ENCODE measurements at places on chromosomes 16 and 17. TPM values are rescaled to one million over a fixed set of nuclear protein-coding genes. Genes with fewer than 3 reads are reported as not detected.

Gene CYBA
- 649 TPM for polyA plus RNA-seq

Gene KIFC3
- polyA plus RNA-seq: 4.6 TPM

Gene CBX2
- 1.4 TPM for polyA plus RNA-seq

Gene AHSP
- 0.76 TPM for polyA plus RNA-seq

Gene HOXB2
- polyA plus RNA-seq: 8.2 TPM

Gene CCL17
- polyA plus RNA-seq: 2.8 TPM

Gene ZG16
- 0.07 TPM for polyA plus RNA-seq

Gene NDRG4
- polyA plus RNA-seq: 9.4 TPM

Gene GDPD1
- polyA plus RNA-seq: 0.68 TPM

DNA sequence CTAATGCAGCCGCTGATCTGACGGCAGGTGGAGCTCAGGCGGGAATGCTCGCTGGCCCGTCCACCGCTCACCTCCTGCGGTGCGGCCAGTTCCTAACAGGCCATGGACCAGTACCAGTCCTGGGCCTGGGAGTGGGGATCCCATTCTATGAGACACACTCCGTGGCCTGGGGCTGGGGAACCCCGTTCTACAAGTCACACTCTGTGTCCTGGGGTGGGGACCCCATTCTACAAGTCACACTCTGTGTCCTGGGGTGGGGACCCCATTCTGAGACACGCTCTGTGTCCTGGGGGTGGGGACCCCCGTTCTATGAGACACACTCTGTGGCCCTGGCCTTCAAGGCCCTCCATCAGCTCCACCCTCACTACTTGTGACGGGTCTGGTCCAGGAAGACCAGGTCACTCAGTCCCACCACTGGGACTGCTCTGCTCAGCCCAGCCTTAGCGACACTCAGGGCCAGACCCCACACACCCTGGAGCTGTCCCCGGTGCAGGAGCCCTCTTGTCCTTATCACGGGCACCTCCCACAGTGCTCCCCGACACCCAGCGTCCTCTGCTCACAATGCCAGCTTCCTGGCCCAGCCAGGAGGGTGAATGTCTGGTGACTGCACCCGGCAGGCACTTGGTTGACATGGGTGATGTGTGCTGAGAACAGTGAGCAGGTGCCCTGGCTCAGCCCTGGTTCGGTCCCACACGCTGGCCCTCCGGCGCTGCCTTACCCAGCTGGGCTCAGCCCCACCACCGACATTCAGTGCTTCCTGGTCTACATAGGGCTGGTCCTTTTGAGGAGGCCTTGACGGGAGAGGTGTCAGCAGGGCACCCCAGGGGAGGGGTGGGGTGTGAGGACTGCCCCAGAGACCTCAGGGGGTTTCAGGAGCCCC, 89.1 kb downstream of the TBC1D16 start:
- H3K36me3 ChIP-seq: no peaks in the 10 kb centered on the region
- no peak overlapping the region for H3K27ac ChIP-seq
- H3K27me3 ChIP-seq: no peaks in the 10 kb centered on the region
- peak; percentile 56 for DNase-seq
- no peak overlapping the region for H3K4me3 ChIP-seq
- H3K4me1 ChIP-seq: peaks cover 10% of the 10 kb centered on the region

GRCh38 chr16:89999831-90000574, 19.3 kb downstream of the DBNDD1 start:
- H3K36me3 ChIP-seq: no peaks in the 10 kb centered on the region
- no peak for DNase-seq
- H3K4me3 ChIP-seq: no peak overlapping the region
- H3K27me3 ChIP-seq: no peaks in the 10 kb centered on the region
- no peaks in the 10 kb centered on the region for H3K4me1 ChIP-seq

- H3K36me3 ChIP-seq: no peaks in the 10 kb centered on the region
- H3K27ac ChIP-seq: peak overlapping the region; percentile 100
- no peak overlapping the region for H3K4me3 ChIP-seq
- H3K4me1 ChIP-seq: peaks cover 55% of the 10 kb centered on the region
- DNase-seq: no peak
- no peaks in the 10 kb centered on the region for H3K27me3 ChIP-seq
Measured at GRCh38 chr16:50740736-50741135, 1.1 kb upstream of the CYLD start.

DNA sequence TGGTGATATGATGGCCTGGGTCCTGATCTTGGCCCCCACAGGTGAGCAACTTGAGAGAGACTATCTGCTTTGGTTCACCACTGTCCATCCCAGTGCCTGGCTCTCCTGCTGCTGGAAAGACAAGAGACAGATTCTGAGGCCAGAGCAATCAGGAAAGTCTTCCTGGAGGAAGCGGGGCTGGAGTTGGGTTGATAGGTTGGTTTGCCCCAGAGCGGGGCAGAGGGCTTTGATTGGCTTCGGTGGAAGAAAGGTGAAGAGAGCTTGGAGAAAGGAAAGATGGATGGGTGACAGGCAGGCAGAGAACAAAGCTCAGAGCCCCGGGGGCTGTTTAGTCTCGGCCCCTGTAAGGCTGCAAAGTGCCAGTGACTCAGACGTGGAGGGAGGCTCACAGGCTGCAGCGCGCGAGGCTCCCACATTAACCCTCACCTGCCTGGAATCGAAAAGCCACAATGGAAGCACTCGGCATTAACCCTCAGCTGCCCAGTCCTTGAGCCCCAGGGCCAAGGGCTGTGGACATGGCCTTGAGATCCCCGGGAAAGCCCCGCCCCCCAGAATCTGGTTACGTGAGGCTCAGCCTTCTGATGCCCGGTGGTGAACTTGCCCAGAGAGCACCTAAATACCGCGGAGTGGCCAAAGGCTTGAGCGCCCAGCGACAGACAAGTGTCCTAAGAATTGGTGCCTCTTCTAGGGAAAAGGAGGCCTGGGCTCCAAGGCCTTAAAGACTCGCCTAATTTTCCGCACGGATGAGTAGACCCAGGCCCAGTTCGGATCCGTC, 996 bp upstream of the CPNE2 start:
- peaks cover 37% of the 10 kb centered on the region for H3K4me1 ChIP-seq
- peak overlapping the region; percentile 55 for H3K4me3 ChIP-seq
- peaks cover 3% of the 10 kb centered on the region for H3K27me3 ChIP-seq
- H3K27ac ChIP-seq: no peak overlapping the region
- no peaks in the 10 kb centered on the region for H3K36me3 ChIP-seq

DNA sequence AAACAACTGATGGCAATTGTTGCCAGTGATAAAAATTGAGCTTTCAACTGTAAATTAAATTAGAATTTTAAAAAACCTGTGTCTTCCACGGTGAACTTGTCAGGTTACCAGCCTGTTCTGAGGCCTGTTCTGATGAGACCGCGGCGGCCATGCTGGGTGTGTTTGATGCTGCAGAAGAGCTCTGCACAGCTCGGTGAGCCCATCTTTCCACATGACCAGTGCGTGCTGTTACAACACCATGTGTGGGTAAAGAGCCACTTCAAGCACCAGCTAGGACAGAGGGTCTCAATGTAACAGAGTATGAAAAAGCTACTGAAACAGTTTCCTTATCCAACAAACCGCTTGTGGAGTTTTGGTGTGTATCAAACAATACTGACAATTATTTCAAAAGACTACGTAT, 48.5 kb downstream of the RPTOR start:
- no peaks in the 10 kb centered on the region for H3K27me3 ChIP-seq
- H3K4me3 ChIP-seq: no peak overlapping the region
- H3K4me1 ChIP-seq: peaks cover 33% of the 10 kb centered on the region
- H3K36me3 ChIP-seq: no peaks in the 10 kb centered on the region

DNA sequence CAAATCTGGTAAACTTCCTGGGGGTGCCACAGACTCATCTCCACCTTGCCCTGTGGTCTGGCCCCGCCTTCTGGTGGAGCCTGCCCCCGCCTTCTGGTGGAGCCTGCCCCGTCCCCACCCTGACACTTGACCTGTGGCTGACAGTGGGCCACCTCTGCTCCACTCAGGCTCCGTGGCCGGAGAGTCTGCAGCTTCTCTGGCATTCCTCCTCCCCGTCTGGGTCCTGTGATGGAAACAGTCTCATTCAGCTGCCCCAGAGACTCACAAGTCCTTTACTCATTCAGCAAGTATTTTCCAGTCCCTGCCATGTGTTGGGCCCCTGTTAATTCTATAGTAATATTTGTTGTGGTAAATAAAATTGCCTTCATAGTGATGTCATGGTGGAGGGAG, 21.0 kb upstream of the G6PC1 start:
- DNase-seq: no peak
- no peaks in the 10 kb centered on the region for H3K36me3 ChIP-seq

- H3K4me3 ChIP-seq: no peak overlapping the region
- no peak for DNase-seq
Measured at GRCh38 chr16:75653922-75654321, 6.3 kb downstream of the TERF2IP start.

DNA sequence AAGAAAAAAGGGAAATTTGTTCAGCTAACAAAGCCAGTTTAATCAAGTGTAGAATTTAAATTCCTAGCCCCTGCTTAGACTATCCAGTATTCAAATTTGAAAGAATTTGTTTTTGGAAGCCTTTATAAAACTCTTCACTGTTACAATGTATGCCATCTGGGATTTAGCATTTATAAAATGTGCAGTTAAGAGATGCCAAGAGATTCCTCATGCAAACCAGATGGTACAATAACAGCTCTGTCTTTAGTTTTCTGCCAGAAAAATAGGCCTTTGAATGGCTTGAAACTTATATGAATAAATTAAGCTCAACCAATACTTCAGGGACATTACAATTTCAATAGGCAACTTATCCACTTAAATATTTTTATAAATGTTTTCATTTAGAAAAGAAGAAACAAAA, 6.8 kb upstream of the ANKS4B start:
- no peaks in the 10 kb centered on the region for H3K36me3 ChIP-seq
- H3K4me3 ChIP-seq: no peak overlapping the region
- H3K4me1 ChIP-seq: no peaks in the 10 kb centered on the region

GRCh38 chr16:80259290-80259805, 281.4 kb upstream of the DYNLRB2 start:
- H3K27me3 ChIP-seq: no peaks in the 10 kb centered on the region
- H3K4me3 ChIP-seq: no peak overlapping the region
- no peak for DNase-seq
- H3K27ac ChIP-seq: no peak overlapping the region
- no peaks in the 10 kb centered on the region for H3K4me1 ChIP-seq
- no peaks in the 10 kb centered on the region for H3K36me3 ChIP-seq

DNA sequence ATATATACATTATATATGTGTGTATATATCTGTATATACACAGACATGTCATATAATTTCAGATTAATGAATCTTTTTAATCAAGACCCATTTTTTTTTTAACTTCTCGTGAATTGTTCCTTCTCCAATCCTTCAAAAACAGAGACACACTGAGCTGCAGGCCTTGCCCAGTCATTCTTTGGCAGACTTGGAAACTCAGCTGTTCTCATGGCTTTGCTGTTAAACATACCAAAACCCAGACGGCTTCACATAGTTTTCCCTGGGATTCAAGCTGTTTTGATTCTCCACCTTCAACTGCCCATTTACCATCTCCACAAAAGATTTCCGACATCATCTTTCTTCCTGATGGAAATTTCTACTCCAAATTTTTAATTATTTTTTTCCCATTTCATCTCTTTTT, 148.7 kb downstream of the KCNJ2 start:
- H3K36me3 ChIP-seq: no peaks in the 10 kb centered on the region
- H3K4me3 ChIP-seq: no peak overlapping the region
- DNase-seq: no peak
- H3K4me1 ChIP-seq: no peaks in the 10 kb centered on the region

DNA sequence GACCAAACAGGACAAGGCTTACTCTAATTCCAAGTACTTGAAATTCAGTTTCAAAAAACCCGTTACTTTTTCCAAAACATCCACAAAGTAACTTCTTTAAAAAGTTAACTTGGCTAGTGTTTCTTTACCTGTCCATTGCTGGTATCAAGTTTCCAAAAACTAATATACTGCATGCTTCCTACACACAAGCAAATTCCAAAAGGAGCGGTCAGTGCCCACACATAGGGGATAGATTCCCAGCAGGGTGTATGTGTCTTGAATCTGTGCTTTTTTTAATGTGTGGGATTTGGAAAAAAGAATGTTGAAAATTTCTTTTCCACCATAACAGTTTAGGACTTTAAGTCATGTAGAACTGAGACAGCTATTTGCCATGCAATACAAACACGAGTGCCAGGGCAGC, 367.8 kb upstream of the SOX9 start:
- H3K27me3 ChIP-seq: no peaks in the 10 kb centered on the region
- DNase-seq: no peak
- H3K27ac ChIP-seq: no peak overlapping the region
